ENCODE measurements at places on chromosomes 12 and 14. TPM values are rescaled to one million over a fixed set of nuclear protein-coding genes. Genes with fewer than 3 reads are reported as not detected.

Gene AQP5
- not detected for total RNA-seq

Gene ATP23
- 11.2 TPM for total RNA-seq

Gene TAS2R46
- total RNA-seq: not detected

Gene KRT74
- not detected for total RNA-seq

Gene A2ML1
- not detected for total RNA-seq

DNA sequence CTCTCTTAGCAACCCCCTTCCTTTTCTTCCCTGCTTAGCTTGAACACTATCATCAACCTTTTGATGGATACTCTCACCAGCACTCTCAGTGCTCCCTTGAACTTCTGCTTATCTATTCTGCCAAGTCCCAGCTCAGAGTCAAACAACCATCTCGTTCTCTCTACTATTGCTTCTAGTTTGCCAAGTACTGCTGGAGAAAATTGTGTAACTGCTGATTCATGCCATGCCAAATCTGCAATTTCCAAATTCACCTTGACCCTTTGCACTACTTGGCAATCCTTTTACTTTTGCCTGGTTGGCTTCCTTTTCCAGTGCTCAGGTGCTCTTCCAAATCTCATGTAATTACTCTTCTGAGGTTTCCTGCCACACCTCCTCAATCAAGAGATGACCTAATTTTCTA is 2.8 kb upstream of the CCDC196 start:
- DNase-seq: no peak

- DNase-seq: no peak
These were observed 236.0 kb downstream of the ETNK1 start for GRCh38 chr12:22860926-22861325.

GRCh38 chr12:2234646-2235350 is 182.0 kb downstream of the CACNA1C start:
- DNase-seq: no peak
